NCI-H187 (cell line): ENCODE measurements at places on chromosomes 7 and 10.

DNA sequence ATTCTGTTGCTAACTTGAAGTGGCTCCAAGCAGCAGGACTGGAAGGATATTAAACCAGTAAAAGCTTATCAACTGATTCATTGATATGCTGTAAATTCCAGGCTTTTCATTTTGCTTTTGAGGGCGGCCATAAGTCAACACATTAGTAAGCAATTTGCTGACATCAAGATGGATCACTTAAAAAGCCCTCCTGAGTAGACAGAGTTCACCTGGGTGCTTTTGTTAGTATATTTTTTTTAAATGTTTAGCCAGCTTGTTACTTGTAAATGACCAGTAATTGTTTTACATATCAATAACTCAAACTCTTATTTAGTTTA is 26.5 kb downstream of the RNF32 start:
- DNase-seq: no peak

GRCh38 chr7:125555916-125556315 is 626.3 kb upstream of the POT1 start:
- no peak for DNase-seq

DNA sequence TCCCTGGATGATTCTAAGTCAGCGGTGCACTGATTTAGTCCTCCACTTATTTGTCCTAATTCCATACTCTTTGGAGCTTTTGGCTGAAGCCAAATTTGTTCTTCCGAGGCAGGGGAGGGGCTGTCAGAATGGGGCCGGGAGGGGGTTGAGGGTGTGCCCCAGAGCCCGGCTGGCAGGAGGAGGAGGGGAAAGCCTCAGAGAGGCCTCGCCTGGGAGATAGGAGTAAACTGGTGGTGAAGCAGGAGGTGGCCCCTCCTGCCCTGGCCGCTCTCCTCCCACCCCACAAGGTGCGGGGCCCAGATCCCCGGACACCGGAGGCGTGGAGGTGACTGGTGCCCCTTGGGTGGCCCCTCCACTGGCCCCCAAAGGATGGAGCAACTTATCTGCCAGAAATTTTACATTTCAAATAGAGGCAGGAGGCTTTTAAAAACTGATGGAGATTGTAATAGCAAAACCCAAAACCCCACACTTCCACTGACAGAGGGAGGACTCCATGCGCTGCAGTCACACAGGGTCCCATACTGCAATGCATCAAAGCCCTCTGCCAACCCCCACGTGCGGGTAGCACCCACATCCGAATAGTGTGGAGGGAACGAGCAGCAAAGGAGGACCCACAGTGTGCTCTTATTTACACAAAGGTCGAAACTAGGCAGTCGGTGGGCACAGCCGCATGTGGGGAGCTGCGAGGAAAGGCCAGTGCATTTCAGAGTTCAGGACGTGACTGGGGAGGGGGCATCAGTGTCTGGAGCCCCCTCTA is 61.9 kb downstream of the CAMK2B start:
- DNase-seq: no peak

GRCh38 chr10:56646329-56647111 is 285.5 kb upstream of the ZWINT start:
- DNase-seq: no peak

DNA sequence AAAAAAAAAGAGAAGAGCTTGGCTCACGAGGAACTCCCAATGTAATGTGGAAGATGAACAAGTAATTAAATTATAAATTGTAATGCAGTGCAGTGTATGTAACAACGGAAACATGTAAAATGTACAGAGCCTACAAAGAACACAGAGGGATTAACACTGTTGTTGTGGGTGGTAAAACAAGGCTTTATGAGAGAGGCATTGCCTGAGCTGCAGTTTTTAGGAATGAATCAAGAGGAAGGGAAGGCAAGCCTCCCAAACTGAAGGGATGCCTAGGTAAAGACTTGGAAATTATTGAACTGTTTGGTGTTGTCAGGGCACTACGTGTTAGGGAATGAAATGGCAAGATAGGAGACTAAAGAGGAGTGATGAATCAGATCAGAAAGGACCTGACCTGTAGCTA is 213.7 kb downstream of the HTR7 start:
- no peak for DNase-seq

- no peak for DNase-seq
These were observed 1336.0 kb upstream of the CELF2 start for GRCh38 chr10:9681655-9682054.
